ENCODE measurements at places on chromosomes 16 and 17. TPM values are rescaled to one million over a fixed set of nuclear protein-coding genes. Genes with fewer than 3 reads are reported as not detected.

MT1A gene
- total RNA-seq, result 22.3 TPM

OMG gene
- not detected for total RNA-seq

TEKT1 gene
- total RNA-seq, result not detected

MAPT gene
- total RNA-seq, result 6.1 TPM

CRYBA1 gene
- total RNA-seq, result not detected

KRT16 gene
- total RNA-seq, result 0.73 TPM

PTRH2 gene
- 25.8 TPM for total RNA-seq

PRR15L gene
- 12.2 TPM for total RNA-seq

PABPN1L gene
- not detected for total RNA-seq

CBFA2T3 gene
- 11.2 TPM for total RNA-seq

NTN3 gene
- not detected for total RNA-seq

SKAP1 gene
- 25.4 TPM for total RNA-seq

NHERF1 gene
- 20.6 TPM for total RNA-seq

ZNF205 gene
- 8.2 TPM for total RNA-seq

RAB26 gene
- 0.83 TPM for total RNA-seq

PRDM7 gene
- total RNA-seq, result not detected

GAST gene
- not detected for total RNA-seq

GJD3 gene
- 2.0 TPM for total RNA-seq

KRT31 gene
- not detected for total RNA-seq

SLC47A1 gene
- 2.0 TPM for total RNA-seq

CTRL gene
- 2.1 TPM for total RNA-seq

MRC2 gene
- 40.0 TPM for total RNA-seq

PDE6G gene
- total RNA-seq, result not detected

SLC47A2 gene
- total RNA-seq, result not detected

CD300E gene
- 0.73 TPM for total RNA-seq

FBXW10 gene
- total RNA-seq, result 1.1 TPM

ABCC11 gene
- total RNA-seq, result 1.7 TPM

NRN1L gene
- total RNA-seq, result not detected

DHX58 gene
- total RNA-seq, result 31.3 TPM

HOXB1 gene
- total RNA-seq, result 0.31 TPM

GGT6 gene
- total RNA-seq, result 83.6 TPM

DCTPP1 gene
- total RNA-seq, result 49.9 TPM

FLCN gene
- 59.8 TPM for total RNA-seq

ANKRD11 gene
- total RNA-seq, result 258 TPM

HS3ST3A1 gene
- not detected for total RNA-seq

MYH8 gene
- total RNA-seq, result not detected

AHSP gene
- total RNA-seq, result not detected

CACNG3 gene
- total RNA-seq, result not detected

MRPL28 gene
- 56.6 TPM for total RNA-seq

ASGR1 gene
- total RNA-seq, result 2.6 TPM

TP53TG3F gene
- not detected for total RNA-seq

ABI3 gene
- 15.2 TPM for total RNA-seq

EMP2 gene
- total RNA-seq, result 174 TPM

PRAC2 gene
- not detected for total RNA-seq

UTS2R gene
- not detected for total RNA-seq

ATPAF2 gene
- 26.1 TPM for total RNA-seq

TEKT5 gene
- total RNA-seq, result 8.0 TPM

CA5A gene
- total RNA-seq, result not detected

MRPS23 gene
- 37.5 TPM for total RNA-seq

TMEM220 gene
- 17.6 TPM for total RNA-seq

HYDIN gene
- total RNA-seq, result 8.4 TPM

GPR142 gene
- 0.52 TPM for total RNA-seq

TRAF7 gene
- total RNA-seq, result 76.2 TPM

ARL4D gene
- total RNA-seq, result 34.3 TPM

C16orf92 gene
- total RNA-seq, result not detected

SLC13A2 gene
- total RNA-seq, result 0.62 TPM

CRISPLD2 gene
- total RNA-seq, result 192 TPM

Measured in ureter (tissue), 1 donor.